ENCODE measurements at places on chromosomes 3 and 15.

- DNase-seq, result no peak
Observed at GRCh38 chr3:66712210-66712609, 211.4 kb upstream of the LRIG1 start.

- DNase-seq, result no peak
Observed at GRCh38 chr3:167743799-167744198, 8.3 kb downstream of the SERPINI1 start.

DNA sequence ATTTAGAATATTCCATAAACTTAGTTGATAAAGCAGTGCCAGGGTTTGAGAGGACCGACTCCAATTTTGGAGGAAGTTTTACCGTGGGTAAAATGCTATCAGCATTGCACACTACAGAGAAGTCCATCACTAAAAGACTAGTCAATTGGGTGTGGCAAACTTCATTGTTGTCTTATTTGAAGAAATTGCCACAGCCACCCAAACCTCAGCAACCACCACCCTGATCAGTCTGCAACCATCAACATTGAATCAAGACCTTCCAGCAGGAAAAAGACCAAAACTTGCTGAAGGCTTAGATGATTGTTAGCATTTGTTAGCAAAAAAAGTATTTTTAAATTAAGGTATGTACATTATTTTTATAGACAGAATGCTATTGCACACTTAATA is 60.5 kb downstream of the KLF13 start:
- no peak for DNase-seq

DNA sequence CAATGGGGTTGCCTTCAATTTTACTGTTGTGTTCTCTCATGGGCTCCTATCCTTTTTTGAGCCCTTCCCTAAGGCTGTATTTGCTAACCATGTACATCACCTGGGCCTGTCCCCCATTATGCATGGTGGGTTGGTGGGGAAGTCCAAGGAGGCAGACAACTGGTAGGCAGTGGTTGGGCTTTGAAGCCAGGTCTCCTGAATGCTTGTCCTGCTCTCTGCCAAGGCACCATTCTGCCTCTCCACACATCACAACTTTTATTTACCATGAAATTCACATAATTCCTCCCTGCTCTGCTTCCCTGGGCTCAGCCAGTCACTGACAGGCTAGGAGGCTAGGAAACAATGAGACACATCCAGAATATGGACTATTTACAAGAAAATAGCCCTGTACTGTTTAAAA is 41.0 kb upstream of the COPB2 start:
- DNase-seq, result no peak

- DNase-seq, result no peak
Observed at GRCh38 chr3:61997101-61997500, 376.2 kb downstream of the FEZF2 start.

- DNase-seq, result no peak
Observed at GRCh38 chr3:68256635-68257223, 602.3 kb upstream of the SUCLG2 start.

DNA sequence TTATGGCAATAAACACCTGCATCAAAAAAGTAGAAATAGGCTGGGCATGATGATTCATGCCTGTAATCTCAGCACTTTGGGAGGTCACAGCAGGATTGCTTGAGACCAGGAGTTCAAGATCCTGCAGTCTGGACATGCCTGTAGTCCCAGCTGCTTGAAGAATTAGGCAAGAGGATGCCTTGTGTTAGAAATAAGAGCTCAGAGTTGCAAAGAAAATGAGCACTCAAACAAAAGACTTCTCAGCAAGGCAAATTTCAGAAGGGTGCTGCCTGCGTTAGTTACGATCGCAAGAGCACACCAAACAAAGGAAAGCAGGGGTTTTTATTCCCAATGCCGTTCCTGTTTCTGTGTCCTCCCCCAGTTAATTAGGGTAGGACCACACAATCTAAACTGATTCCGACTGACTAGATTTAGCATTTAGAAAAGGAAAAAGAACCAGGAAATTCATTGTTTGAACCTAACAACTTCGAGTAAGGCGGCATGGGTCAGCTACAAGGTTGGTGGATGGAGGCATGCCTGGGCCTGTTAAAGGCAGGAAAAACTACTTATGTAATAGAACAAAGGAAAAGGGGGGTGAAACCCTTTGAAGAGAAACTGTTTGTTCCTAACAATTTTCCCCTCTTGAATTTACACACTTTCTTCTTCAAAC is 55.5 kb downstream of the DLG1 start:
- DNase-seq, result no peak

DNA sequence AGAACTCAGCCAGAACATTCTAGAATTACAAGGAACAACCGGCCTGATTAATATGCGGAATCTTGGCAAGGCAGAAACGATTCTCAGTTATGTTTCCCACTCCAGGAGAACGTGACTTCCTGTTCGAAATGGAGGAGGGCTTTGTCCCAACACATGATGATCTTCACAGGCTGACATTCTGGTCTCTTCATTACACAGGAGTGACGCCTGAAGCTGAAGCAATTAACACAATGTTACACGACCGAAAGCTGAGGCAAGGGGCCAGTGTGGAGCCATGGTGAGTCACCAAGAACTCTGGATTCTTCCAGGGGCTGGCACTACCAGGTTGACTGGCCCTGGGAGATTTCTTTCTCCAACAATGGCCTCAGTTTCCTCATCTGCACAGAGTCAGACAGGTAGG is 40.9 kb downstream of the RFTN1 start:
- no peak for DNase-seq

Data from thymus (tissue), 14 donors.